GM23338 (cell line): ENCODE measurements at places on chromosomes 6 and 20. TPM values are rescaled to one million over a fixed set of nuclear protein-coding genes. Genes with fewer than 3 reads are reported as not detected.

The ATRN gene
- polyA plus RNA-seq = 2.0 and 2.2 TPM in 2 replicates

The DDX43 gene
- 0.47 and 0.60 TPM in 2 replicates for polyA plus RNA-seq

The SRC gene
- 7.1 and 8.0 TPM in 2 replicates for polyA plus RNA-seq

The IPCEF1 gene
- 0.15 and 0.37 TPM in 2 replicates for polyA plus RNA-seq

The WFDC13 gene
- polyA plus RNA-seq = not detected in 2 replicates

The UBD gene
- polyA plus RNA-seq = not detected in 2 replicates

The CASS4 gene
- polyA plus RNA-seq = not detected in 2 replicates

The NFS1 gene
- 19.7 and 22.8 TPM in 2 replicates for polyA plus RNA-seq

The ADAT2 gene
- 6.9 and 7.4 TPM in 2 replicates for polyA plus RNA-seq
